Esophagus muscularis mucosa (tissue), 4 donors: ENCODE measurements at places on chromosomes 11 and 22. TPM values are rescaled to one million over a fixed set of nuclear protein-coding genes. Genes with fewer than 3 reads are reported as not detected.
A peak's percentile ranks its signal among the peaks of the same experiment; 100 is the strongest.

Gene APOBEC3G
- 5.7 TPM for total RNA-seq

Gene EXPH5
- 1.7 TPM for total RNA-seq

Gene POU2F3
- total RNA-seq: not detected

Gene LRRC74B
- total RNA-seq: not detected

Gene MCAM
- 1,312 TPM for total RNA-seq

Gene TOB2
- total RNA-seq: 56.2 TPM

Gene RFPL3
- total RNA-seq: not detected

GRCh38 chr22:30127749-30128166, 47.5 kb downstream of the HORMAD2 start:
- no peak for DNase-seq

DNA sequence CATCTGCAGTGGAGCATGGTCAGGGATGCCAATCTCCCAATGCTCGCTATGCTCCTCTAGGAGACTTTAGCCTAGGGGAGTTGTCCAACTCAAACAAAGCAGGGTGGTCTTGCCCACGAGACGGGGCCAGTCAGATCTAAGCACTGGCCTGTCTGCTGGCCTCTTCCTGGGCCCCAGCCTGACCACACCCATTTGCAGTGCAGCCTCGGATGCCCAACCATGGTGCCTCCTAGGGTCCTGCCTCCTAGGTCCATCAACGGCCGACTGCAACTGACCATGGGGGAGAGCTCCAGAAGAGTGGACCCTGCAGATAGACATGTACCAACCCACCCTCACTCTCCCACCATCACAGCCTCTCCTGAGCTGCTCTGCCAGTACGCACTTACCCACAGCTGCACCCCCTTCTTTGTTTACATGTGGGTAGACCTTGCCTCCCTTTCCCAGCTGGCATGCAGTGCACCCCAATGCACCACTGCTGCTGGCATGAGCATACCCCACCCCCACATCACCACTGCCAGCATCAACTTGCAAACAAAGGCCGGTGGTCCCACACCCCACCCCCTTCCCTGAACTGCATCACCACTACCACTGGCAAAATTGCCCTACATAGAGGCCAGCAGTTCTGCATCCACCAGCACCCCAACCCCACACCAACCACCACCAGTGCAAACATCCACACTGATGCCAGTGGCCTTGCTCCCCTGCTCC, 27.6 kb upstream of the ARL14EP start:
- DNase-seq: no peak

DNA sequence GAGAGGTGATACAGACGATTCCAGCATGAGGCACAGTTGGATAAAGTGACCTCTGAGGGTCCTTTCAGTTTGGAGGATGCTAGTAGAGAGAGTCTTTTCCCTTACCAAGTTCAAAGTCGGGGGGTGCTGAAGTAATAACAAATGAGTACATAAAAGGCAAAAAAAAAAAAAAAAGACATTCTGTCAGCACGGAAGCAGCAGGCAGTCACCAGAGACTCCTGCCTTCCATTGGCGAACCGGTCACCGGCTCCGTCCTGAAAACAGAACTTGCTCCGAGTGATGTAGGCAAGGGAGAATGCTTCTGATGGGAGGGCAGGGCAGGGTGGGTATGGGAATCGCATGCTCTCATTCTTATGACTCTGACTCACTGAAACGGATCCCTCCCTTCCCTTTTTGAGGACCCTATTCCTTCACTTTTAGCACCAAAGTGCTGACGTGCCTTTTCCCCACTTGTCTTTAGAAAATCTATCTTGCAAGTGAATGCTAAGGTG, 65.9 kb downstream of the PRR5L start:
- DNase-seq: no peak

DNA sequence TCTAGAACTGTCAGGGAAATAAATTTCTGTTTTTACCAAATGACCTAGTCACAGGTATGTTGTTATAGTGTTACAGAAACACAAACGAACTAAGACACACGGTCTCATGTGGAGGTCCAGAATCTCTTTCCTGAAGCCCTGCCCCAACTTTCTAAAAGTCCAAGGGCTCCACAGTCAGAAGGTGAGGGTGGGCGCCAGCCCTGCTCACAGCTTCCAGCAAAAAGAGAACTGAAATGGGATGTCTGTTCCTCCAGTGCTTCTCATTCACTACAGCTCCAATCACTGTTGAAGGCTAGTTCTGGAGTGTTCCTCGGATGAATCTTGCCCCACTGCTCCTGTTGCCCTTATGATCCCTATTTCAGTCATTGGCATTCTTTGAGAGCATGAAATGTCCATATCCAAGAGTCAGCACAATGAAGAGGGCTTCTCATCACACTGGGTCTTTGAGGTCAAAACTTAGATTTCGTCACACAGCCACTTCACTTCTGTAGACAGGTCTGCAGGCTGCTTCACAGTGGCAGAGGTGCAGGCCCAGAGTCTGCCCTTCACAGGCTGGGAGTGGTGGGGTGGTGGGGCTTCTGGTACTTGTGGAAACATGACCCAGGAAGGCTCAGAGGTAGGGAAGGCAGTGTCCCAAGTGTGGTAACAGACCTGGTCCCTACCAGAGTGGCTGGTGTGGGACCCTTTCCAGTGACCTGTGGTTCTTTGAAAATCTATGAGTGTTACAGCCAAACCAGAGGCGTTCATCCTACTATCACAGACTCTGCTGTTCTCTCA, 34.9 kb downstream of the FAM181B start:
- DNase-seq: peak; percentile 78

DNA sequence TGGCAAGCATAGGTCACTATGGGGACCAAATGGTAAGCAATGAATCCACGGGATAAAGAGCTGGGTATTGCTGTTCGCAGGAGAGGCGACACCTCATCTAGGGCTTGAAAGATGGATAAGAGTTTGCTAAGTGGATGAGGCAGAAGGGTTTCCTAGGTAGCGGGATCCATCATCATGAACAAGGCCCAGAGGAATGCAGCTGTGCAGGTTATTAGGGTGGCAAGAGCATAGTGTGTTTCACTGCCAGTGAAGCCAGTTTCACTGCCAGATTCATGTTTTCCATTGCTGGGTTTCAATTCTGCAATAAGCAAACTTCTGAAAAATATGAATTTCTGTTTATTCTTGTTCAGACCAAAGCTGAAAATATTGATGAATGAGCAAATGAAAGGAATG, 27.2 kb downstream of the WEE1 start:
- DNase-seq: peak; percentile 14

DNA sequence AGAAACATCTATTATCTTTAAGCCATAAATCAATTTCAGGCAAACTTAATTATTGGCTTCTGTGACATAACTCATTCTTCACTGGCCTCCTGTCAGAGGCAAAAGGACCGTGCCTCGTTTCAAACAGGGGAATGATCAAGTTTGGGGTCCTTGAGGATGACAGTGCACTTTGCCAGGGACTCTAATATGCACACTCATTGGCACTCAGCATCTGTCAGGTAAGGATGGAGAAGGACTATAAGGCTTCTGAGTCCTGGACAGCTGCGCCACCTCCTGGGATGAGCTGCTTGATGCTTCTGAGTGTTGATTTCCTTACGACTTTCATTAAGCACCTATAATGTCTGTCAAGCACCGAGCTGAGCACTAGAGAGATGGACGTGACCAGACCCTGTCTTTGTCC, 20.2 kb downstream of the BPIFC start:
- no peak for DNase-seq

DNA sequence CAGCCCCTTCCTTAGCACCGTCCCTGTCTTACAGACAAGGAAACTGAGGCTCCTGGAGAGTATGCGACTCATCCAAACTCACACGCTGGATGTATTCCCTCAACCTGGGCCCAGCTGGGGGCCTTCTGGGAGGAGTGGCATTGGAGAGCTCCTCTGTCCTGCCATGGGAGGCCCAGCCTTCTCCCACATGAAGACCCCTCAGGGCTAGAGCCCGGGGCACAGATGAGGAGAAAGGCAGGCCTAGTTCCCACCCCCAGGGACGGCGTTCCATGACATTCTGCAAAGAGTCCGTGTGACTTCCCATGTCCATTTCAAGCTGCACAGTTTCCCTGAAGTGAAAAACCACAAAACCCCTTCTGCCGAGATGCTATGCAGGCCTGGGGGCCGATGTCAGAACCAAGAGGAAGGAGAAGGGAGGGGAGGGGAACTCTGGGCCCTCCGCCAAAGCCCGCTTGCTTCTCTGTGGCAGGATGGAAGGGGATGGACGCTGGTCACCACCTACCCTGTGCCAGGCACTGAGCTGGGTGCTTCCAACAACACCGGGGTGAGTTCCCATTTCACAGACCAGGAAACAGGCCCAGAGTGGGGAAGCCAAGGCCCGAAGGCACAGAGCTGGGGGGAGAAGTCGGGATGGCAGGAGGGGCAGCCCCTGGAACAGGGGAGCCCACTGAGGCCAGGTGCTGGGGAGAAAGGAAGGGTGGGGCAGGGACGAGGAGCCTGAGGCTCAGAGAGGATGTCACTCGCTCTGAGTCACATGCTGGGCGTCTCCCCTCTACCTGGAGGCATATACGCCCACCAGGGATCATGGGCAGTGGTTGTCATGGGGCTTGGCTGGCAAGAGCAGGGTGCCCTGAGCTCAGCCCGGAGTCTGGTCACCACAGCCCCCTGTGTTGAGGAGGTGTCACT, 15.7 kb downstream of the RAC2 start:
- no peak for DNase-seq

- no peak for DNase-seq
Observed at GRCh38 chr11:60929764-60930163, 5.5 kb downstream of the TMEM132A start.

- no peak for DNase-seq
Observed at GRCh38 chr11:129440028-129440713, 64.5 kb downstream of the BARX2 start.

GRCh38 chr11:75954039-75954438, 139.0 kb downstream of the UVRAG start:
- no peak for DNase-seq

DNA sequence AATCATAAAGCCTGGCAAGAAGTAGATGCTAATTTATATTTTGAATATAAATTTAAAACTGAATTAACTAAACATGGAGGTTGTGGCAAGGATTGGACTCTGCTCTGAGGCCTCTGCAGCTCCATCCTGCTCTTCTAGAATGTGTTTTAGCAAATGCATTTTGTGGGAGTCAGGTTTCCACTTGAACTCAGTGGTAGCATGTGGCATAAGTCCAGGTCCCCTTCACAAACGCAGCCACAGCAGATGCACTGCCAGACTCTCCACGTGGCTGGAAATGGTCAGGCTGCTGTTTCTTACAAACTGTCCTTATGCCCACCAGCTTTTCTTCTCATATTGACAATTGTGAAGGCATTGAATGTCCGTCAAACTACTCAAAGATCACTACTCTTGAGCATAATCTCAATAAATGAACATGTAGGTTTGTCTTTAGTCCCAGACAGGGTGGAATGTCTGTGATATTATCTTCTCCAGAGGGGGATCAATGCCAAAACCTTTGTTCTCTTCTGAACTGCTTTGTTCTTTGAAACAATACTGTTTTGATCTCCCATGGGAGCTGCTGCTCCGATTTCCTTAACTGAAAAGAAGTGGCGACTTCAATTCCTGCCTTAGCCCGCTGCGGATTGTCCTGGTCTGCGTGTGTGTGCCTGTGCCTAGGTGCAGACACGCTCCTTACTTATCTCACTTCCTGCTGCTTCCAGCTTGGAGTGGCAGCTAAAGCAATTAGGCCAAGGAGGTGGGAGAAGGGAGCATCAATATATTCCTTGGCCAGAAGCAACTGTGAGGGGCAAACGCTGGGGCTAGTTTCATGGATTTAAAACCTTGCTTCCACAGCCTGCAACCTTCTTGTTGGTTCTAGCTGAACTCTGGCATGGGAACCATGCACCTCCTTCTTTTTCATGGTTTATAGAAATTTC, 24.2 kb downstream of the EIF4G2 start:
- DNase-seq: no peak

DNA sequence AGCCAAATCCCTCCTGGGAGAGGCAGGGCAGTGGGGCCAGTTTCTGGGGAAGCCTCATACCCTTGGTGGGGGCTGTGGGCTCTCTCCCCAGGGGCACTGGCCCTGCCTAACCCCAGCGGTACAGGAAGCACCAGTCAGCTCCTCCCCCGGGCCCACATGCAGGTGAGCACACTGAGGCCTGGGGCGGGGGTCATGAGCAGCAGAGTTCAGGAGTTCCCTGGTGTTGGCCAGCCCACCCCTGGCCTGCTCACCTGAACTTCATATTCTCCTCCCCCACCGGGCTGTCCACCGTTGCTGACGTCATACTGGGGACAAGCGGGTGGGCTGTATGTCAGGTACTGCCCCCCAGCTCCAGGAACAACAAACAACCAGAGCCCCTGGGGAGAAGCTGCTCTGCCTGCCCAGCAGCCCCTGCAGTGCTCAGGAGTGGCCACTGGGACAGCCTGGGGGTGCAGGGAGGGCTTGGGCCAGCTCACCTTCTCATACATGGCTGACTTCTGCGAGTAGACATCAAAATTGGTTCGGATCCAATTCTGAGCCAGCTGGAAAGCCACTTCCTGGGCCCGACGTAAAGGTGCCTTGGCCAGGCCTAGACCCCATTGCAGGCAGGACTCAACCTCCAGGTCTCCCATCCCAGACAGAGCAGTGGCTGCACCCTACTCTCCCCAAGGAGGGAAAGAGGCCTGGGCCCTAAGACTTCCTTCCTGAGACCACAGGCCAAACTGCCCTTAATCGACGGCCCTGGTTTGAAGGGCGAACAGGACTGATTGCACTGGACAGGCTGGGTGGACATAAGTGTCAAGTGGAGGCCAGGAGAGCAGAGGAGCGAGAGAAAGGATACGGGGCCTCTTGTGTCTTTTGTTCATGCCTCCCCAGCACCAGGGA, 20.8 kb downstream of the TREH start:
- DNase-seq: no peak

GRCh38 chr11:11016068-11016467, 158.2 kb upstream of the ZBED5 start:
- DNase-seq: no peak

GRCh38 chr11:102709201-102709945, 3.8 kb upstream of the MMP27 start:
- DNase-seq: no peak

GRCh38 chr11:12459374-12459773, 82.0 kb downstream of the PARVA start:
- no peak for DNase-seq

DNA sequence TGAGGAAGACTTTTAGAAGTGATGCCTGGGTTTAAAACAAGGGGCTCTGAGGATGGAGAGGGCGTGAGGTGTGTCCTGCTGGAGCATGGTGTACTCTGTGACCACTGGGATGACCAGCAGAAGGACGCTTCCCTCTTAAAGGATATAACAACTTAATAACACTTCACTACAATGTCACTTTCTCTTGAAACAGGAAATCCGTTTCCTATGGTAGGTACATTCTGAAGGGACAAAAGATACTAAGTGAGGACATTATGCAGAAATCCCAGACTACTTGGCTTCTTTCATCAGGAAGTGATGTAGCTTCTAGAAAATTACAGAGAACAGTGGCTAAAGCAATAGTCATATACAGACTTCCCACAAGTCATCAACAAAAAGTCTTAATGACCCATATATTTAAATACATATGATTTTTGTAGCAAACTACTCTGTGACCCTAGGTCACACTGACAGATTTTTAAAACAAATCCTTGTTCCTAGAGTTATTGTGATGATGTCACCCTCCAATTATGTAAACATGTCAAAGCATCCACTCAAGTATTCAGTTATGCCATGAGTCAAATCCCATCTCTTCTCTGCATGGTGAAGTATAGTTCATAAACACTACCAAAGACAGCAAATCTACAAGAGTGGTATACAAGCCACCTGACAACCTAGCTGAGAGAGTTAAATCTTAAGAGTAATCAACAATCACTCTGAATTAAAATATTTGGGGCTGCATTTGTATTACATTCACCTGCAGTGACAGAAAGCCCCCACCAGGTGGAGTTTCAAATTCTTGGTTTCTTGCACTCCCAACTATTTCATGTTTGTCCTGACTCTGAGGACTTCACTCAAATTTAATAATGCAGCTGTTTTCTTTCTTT, 32.8 kb downstream of the PITPNB start:
- DNase-seq: no peak

- no peak for DNase-seq
Observed at GRCh38 chr11:16958833-16959232, 55.4 kb downstream of the PLEKHA7 start.
